ENCODE measurements at places on chromosomes 4 and X.

GRCh38 chr4:115334736-115335411, 221.5 kb upstream of the NDST4 start:
- no peak for DNase-seq

- no peak for DNase-seq
Measured at GRCh38 chr4:63663870-63664269, 745.4 kb downstream of the TECRL start.

DNA sequence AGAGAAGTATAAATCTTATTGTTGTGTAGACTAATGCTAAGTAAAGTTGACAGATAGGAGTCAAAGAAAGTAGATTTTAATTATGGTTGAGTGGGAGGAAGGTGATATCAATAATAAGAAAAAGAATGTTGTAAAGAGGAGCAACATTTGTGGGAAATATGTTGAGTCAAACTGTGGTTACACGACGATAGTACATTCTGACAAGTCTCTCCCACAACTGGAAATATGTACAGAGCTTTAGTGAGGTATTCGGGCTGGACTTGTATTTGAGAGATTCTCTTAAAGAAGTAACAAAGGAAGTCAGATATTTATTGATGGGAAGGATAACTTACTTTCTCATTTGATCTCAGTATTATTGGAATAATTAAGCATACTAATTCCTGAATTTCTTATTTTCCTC, 525.3 kb upstream of the MAGEB2 start:
- DNase-seq, result no peak

DNA sequence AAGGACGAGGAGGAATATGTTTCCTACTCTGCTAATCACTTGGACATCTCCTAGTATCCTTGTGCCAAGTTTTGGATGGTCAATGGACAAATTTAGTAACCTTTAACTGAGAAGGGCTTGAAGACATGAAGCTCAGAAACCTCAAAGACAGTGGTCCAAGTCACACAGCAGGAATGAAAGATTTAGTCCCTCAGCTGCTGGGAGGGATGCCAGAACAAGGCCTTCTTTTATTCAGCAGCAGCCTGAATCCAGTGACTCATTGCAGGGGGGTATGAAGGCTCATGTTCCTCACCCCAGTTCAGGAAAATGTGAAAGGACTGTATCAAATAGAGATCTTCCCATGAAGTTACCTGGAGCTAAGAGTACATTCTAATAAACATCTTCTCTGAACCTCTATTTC, 214.9 kb upstream of the UGT8 start:
- DNase-seq, result no peak

- DNase-seq, result no peak
Measured at GRCh38 chr4:26434030-26434639, 56.1 kb downstream of the CCKAR start.

DNA sequence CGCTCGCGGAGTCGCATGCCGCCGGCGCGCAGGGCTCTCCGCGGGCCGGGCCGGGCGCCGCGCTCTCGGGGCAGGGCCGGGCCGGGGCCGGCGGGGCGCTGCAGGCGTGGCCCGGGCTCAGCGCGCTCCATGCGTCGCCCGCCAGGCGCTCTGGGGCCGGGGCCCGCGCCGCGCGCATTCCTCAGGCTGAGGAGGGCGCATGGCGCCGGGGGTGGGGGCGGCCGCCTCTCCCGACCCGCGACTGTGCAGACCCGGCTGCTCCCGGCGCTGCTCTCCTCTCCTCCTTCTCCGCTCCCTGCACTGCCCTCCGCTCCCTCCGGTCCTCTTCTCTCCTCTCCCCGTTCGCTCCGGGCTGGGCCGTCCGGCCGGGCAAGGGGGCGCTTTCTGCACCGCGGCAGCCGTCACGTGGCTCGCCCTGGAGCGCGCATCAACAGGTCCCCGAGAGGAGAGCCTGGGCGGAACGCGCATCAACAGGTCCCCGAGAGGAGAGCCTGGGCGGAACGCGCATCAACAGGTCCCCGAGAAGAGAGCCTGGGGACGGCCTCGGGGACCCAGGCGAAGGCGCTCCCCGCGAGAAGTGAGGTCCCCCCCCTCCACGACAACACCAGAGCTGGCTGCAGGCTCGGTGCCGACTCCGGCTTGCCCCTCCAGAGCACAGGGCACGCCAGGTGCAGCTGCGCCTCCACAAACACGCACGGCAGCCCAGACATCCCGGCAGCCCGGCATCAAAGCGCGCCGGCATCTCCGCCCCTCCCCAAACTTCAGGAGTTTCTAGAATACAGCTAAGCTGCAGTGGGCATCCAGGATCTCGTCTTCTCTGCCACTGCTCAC, 12.9 kb downstream of the PPP2R3B start:
- DNase-seq, result no peak

- no peak for DNase-seq
Measured at GRCh38 chrX:107454302-107454701, 4.8 kb downstream of the FRMPD3 start.

DNA sequence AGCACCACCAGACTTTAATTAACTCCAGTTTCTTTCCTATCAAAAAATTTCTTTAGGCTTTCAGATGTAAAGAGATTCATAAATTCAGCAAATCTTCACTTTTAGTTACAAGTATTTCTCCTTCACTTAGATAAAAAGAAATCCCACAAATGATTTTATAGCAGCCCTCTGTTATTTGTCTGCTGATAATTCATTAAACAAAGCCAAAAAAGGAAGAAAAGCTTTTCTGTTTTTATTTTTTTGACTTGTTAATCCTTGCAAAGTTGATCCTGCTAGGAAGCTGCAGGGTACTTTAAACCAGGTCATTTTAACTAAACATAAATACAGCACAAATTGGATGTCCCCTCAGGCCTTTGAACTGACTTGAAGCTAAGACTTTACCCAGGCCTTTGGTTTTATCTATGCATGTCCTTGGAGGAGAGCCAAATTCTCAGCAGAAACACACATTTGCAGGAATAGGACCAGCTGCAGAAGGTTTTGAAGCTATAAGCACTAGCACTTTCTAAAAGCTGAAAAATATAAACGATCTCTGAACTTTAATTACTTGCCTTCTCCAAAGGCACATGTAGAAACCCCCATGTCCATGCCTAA, 57.5 kb downstream of the PCDH18 start:
- no peak for DNase-seq

GRCh38 chrX:110066488-110067225, 63.7 kb downstream of the TMEM164 start:
- no peak for DNase-seq

DNA sequence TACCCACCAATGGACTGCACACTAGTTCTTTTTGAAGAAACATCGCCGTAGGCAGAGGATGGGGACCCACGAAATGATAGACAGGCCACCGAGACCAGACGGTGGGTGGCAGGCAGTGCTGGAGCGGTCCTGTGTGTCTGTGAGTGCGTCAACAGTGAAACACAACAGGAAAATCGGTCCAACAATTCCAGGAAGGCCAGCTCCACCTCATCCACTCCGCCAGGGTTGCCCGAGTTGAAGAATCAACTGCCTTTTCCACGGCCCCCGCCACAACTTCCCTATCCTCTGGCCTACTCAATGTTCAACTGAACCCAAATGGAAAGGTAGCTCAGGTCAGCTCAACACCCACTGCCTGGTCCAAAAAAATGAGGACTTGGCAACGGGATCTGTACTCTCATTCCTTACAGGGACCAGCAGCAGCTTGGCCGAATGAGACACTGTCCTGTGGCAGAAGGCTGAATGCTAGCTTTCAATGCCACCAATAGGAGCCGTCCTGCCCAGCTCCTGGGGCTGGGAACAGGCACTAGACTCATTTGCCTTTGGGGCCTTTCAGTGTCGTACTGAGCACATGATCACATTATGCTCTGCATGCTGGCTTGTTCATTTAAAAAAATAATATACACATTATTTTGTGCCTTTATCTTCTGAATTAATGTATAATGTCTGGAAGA, 43.5 kb downstream of the MID1 start:
- DNase-seq, result no peak
